ENCODE measurements at places on chromosomes 3 and 15. TPM values are rescaled to one million over a fixed set of nuclear protein-coding genes. Genes with fewer than 3 reads are reported as not detected.
A peak's percentile ranks its signal among the peaks of the same experiment; 100 is the strongest.

Gene CYP11A1
- total RNA-seq: not detected

Gene SYNM
- total RNA-seq: 22.8 TPM

Gene C3orf80
- total RNA-seq: 0.14 TPM

Gene SLC2A2
- total RNA-seq: not detected

Gene SQOR
- total RNA-seq: 0.51 TPM

Gene ARRDC4
- total RNA-seq: 4.6 TPM

Gene MYO9A
- total RNA-seq: 34.4 TPM

Gene GOLGA8S
- not detected for total RNA-seq

Gene TMCO5A
- not detected for total RNA-seq

- H3K36me3 ChIP-seq: no peaks in the 10 kb centered on the region
- H3K27ac ChIP-seq: no peak overlapping the region
- H3K4me1 ChIP-seq: no peaks in the 10 kb centered on the region
- no peaks in the 10 kb centered on the region for H3K27me3 ChIP-seq
- H3K4me3 ChIP-seq: no peak overlapping the region
Measured at GRCh38 chr15:37149146-37149545, 48.8 kb upstream of the MEIS2 start.

GRCh38 chr3:23455084-23455483 lies 252.0 kb downstream of the UBE2E2 start:
- H3K27ac ChIP-seq: no peak overlapping the region
- H3K4me3 ChIP-seq: no peak overlapping the region
- H3K36me3 ChIP-seq: no peaks in the 10 kb centered on the region

DNA sequence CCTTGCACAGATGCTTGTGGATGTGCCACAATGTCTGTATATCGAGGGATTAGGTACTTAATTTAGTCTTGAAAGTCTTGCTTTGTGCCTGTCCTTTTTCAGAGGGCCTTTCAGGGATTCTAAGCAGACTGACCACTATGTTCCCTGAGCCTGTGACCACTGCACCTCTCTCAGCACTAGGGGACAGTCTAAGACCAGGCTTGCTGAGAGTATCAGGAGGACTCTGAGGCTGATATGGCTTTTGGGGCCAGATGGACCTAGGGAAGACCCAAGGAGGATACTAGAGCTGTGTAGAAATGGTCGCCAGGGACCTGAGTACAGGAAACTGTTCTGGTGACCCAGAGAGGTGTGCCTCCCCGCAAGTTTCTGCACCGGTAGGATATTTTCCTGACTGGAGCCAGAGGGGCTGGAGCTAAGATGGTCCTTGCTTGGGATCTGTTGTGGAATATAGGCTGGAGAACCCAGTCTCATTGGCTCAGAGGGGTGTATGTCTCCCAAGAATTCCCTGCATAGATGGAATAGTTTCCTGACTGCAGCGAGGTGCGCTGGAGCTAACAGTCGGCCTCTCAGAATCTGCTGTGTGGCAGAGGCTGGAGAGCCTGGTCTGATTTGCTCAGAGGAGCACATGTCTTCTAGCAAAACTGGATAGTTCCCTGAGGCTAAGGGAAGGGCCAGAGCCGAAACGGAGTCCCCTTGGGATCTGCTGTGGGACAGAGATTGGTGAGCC lies 213.2 kb upstream of the DCBLD2 start:
- H3K36me3 ChIP-seq: no peaks in the 10 kb centered on the region
- H3K4me3 ChIP-seq: no peak overlapping the region
- no peaks in the 10 kb centered on the region for H3K27me3 ChIP-seq
- peak; percentile 37 for DNase-seq

- H3K27me3 ChIP-seq: no peaks in the 10 kb centered on the region
- no peaks in the 10 kb centered on the region for H3K4me1 ChIP-seq
- H3K4me3 ChIP-seq: peak within 1 kb of the TSS; percentile 57
- peak; percentile 90 for DNase-seq
- peak within 1 kb of the TSS; percentile 35 for H3K27ac ChIP-seq
Measured at GRCh38 chr3:120908030-120908794, at the start of gene STXBP5L. STXBP5L (plus strand) TSS chr3:120908205; CDS start chr3:120909579, 1,374 bp downstream.

GRCh38 chr3:195873281-195873887 lies 35.0 kb downstream of the TNK2 start:
- peaks cover 29% of the 10 kb centered on the region for H3K36me3 ChIP-seq
- no peak for DNase-seq
- no peaks in the 10 kb centered on the region for H3K27me3 ChIP-seq
- no peak overlapping the region for H3K4me3 ChIP-seq
- H3K27ac ChIP-seq: no peak overlapping the region

DNA sequence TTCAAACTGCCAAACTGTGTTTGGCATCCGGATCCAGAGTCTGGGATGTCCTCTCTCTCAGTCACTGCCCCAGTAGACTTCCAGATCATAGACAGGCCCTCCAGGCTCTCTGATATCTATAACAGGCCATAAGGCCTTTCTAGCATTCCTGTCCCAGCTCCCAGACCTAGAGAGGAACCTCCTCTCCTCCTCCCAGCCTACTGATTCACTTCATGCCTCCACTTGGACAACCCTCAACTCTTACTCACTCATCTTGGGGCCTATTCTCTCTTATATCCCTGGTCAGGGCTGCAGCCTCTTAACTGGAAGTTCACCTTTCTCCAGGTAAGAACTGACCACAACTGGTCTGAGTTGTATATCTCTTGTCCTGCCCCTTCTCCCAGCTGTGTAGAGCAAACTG lies 253.7 kb upstream of the TRIM42 start:
- no peaks in the 10 kb centered on the region for H3K27me3 ChIP-seq
- H3K4me1 ChIP-seq: peaks cover 20% of the 10 kb centered on the region
- no peak overlapping the region for H3K27ac ChIP-seq

GRCh38 chr3:43747641-43748040 lies 56.9 kb downstream of the ABHD5 start:
- no peaks in the 10 kb centered on the region for H3K36me3 ChIP-seq
- H3K4me1 ChIP-seq: no peaks in the 10 kb centered on the region
- no peak overlapping the region for H3K27ac ChIP-seq
- no peak overlapping the region for H3K4me3 ChIP-seq
- H3K27me3 ChIP-seq: no peaks in the 10 kb centered on the region
- no peak for DNase-seq

DNA sequence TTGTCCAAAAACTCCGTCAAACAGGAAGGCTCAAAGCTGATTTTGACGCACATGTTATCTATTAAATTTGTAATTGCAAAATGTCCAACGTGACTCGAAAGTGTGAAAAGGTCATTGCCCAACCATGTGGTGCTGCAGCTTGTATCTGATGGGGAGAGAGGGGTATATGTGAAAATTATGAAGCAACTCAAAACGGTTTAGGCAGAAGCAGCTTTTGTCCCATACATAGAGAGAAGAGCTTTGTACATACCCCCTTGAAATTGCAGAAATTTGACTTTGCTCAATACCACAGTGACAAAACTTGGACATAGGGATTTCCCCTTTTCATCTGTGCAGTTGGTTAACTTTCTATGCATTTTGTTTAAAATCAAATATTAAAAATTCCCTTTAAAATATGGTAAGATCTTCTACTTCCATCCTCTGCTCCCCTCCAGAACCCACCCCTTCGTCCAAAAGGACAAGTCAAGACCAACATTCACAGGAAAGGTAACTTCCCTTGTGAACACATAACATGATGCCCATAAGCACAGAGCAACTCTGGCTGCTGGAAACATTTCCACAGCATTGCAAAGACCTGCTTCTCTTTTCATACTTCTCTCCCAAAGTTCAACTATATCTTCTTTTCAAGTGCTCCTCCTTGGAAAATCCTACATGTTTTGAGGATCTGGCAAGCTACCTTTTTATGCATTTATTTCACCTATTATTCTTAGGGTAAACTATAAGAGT lies 253.7 kb upstream of the THBS1 start:
- H3K27ac ChIP-seq: no peak overlapping the region
- H3K4me3 ChIP-seq: no peak overlapping the region
- DNase-seq: no peak

GRCh38 chr3:23888617-23889228 lies 28.1 kb downstream of the NKIRAS1 start:
- no peak for DNase-seq
- no peak overlapping the region for H3K27ac ChIP-seq
- H3K27me3 ChIP-seq: no peaks in the 10 kb centered on the region
- H3K36me3 ChIP-seq: peaks cover 54% of the 10 kb centered on the region
- no peaks in the 10 kb centered on the region for H3K4me1 ChIP-seq
- no peak overlapping the region for H3K4me3 ChIP-seq

DNA sequence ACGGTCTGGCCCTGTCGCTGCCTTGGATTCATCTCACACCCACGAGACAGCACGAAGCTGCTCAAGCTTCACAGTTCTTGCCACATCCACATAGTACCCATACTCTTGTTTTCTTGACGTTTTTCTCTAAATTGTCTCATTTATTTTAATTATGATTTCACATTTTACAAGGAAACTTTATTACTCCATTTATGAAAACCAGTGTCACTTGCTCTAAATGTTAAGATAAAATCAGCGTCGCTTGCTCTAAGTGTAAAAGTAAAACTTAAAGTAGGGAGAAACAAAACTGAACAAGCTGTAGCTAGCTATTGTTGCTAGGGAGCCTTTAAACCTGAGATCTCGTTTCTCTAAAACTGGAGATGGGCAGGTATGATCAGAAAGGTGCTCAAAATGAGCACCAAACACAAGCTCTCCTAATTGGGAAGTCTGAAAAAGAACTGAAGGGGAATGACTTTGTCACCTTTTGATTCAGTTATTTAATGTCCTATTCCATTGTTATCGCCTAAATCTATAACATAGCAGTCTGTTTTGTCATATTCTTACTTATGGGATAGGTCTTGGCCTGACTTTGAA lies 680 bp downstream of the IFT122 start:
- no peak for DNase-seq
- no peaks in the 10 kb centered on the region for H3K27me3 ChIP-seq
- peak overlapping the region; percentile 76 for H3K4me3 ChIP-seq
- peak overlapping the region; percentile 32 for H3K27ac ChIP-seq
- peaks cover 9% of the 10 kb centered on the region for H3K4me1 ChIP-seq
- peaks cover 14% of the 10 kb centered on the region for H3K36me3 ChIP-seq

- no peak overlapping the region for H3K27ac ChIP-seq
- no peak overlapping the region for H3K4me3 ChIP-seq
- no peaks in the 10 kb centered on the region for H3K27me3 ChIP-seq
- no peaks in the 10 kb centered on the region for H3K36me3 ChIP-seq
Measured at GRCh38 chr3:72149645-72150300, 364.8 kb upstream of the PROK2 start.

- no peak overlapping the region for H3K4me3 ChIP-seq
- no peak for DNase-seq
- no peak overlapping the region for H3K27ac ChIP-seq
- H3K36me3 ChIP-seq: no peaks in the 10 kb centered on the region
- no peaks in the 10 kb centered on the region for H3K27me3 ChIP-seq
- H3K4me1 ChIP-seq: no peaks in the 10 kb centered on the region
Measured at GRCh38 chr3:179493260-179493659, 42.0 kb upstream of the GNB4 start.

- no peaks in the 10 kb centered on the region for H3K4me1 ChIP-seq
- H3K36me3 ChIP-seq: no peaks in the 10 kb centered on the region
- H3K4me3 ChIP-seq: no peak overlapping the region
- no peak overlapping the region for H3K27ac ChIP-seq
- no peaks in the 10 kb centered on the region for H3K27me3 ChIP-seq
- no peak for DNase-seq
Measured at GRCh38 chr3:152219216-152219615, 49.5 kb upstream of the MBNL1 start.

- H3K27me3 ChIP-seq: no peaks in the 10 kb centered on the region
- H3K4me3 ChIP-seq: no peak overlapping the region
- H3K27ac ChIP-seq: no peak overlapping the region
- DNase-seq: no peak
- H3K4me1 ChIP-seq: no peaks in the 10 kb centered on the region
Measured at GRCh38 chr3:31170932-31171670, 276.6 kb upstream of the GADL1 start.

DNA sequence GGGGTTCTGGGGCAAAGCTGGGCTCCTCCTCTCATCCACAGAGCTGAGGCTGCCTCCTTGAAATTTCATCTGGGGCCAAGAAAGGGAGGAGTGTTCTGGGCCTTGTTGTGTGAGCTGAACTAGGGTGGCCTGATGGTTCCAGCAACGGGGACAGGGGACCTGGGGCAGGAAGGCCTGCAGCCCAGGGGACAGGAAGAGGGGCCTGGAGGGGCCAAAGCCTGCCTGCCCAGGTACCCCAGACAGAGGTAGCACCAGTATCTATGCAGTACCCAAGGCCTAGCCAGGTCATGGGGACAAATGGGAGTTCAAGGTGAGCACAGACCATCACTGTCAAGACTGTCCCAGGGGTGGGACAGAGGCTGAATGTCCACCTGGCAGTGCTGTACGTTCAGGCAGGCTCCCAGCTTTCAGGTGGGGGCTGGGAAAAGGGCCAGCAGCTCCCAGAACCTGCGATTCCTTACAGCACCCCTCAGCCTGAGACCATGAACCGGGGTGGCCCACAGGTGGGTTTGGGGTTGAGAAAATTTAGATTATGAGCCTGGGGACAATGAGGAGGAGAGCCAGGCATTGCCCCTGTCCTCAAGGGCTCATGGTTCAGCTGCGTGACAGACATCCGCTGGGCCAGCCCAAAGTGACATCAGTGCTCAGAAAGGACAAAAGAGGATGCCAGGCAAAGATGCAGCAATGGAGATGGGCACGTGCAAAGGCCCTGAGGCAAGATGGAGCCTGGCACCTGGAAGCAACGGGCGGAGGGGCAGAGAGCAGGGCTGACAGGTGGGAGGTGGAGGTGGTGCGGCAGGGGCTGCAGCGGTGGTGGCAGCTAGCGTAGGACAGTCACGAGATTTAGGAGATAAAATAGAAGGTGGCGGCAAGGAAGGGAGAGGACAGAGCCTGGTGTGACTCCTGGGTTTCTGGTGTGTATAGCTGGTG lies 28.0 kb downstream of the PSTPIP1 start:
- no peak for DNase-seq
- no peak overlapping the region for H3K4me3 ChIP-seq
- no peaks in the 10 kb centered on the region for H3K36me3 ChIP-seq
- peak overlapping the region; percentile 36 for H3K27ac ChIP-seq
- peaks cover 12% of the 10 kb centered on the region for H3K4me1 ChIP-seq

DNA sequence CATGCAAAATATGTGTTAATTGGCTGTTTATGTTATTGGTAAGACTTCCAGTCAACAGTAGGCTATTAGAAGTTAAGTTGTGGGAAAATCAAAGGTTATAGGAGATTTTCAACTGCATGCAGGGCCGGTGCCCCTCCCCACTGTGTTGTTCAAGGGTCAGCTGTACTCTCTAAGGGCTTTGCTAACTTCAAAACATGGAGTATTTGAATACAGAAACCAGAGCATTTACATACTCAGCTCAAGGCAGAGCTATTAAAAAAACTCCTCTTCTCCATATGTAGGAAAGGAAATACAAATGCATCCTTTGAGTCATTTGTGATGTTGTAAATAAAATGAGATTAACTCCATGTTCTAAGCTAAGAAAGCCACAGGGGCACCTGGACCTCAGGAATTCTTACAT lies 16.8 kb downstream of the IL17RB start:
- H3K27ac ChIP-seq: no peak overlapping the region
- no peaks in the 10 kb centered on the region for H3K27me3 ChIP-seq
- H3K36me3 ChIP-seq: peaks cover 16% of the 10 kb centered on the region
- no peaks in the 10 kb centered on the region for H3K4me1 ChIP-seq
- H3K4me3 ChIP-seq: no peak overlapping the region

DNA sequence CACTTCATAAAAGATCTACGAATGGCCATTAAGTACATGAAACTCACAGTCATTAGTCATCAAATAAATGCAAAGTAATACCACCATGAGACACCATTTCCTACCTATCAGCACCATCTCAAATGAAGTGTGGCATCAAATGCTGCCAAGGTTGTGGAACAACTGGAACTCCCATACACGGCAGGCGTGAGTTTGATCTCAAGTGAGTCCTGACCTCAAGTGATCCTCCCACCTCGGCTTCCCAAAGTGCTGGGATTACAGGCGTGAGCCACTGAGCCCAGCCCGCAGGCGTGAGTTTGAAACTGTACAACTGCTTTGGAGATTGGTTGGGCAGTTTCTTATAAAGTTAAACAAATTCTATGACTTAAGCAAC lies 28.8 kb upstream of the HDAC11 start:
- peaks cover 4% of the 10 kb centered on the region for H3K4me1 ChIP-seq
- DNase-seq: peak; percentile 55
- no peaks in the 10 kb centered on the region for H3K36me3 ChIP-seq
- no peak overlapping the region for H3K27ac ChIP-seq
